K562 (cell line): ENCODE measurements at places on chromosomes 12 and 14. TPM values are rescaled to one million over a fixed set of nuclear protein-coding genes. Genes with fewer than 3 reads are reported as not detected.
A peak's percentile ranks its signal among the peaks of the same experiment; 100 is the strongest.

- no peak for DNase-seq
Measured at GRCh38 chr14:55610713-55611370, 30.8 kb downstream of the KTN1 start.

GRCh38 chr14:80605536-80605935 lies 336.0 kb downstream of the CEP128 start:
- no peak for DNase-seq

DNA sequence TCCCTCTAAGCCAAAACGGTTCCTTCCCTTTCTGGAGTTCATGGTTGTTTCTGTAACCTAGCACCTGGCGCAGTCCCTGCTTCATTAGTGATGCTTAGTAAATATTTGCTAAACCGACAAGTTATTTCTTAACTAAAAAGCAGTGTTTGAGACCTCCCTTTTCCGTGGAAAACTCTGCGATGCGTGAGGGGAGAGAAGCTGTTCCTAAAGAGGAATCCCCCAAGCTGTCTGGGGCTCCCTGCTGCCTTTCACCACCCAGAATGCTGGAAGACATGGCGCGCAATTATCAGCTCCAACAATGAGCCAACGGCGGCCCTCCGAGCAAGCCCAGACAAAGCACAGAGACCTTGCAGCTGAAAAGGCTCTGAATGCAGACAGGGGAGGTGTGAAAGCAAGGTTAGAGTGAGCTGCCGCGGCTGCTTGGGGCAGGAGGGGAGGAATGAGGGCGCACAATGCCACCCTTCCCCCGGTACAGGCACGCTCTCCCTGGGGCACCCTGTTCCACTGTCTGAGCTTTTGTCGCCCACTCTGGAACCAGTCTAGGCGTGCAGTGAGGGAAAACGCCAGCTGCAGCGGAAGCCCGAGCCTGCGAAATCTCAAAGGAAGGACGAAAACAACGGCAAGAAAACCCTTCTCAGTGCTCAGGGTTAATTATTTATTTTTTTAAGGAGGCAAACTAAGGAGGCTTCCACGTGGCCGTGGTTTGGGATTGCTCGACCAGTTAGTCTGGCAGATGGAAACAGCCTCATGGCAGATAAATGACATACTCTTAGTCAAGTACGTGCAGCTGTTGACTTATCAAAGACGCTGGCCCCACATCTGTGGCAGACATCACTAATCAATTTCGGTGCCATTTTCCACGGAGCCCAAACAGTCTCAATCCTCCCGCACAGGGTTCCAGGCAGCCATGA lies 66.3 kb downstream of the RBM19 start:
- DNase-seq, result no peak

DNA sequence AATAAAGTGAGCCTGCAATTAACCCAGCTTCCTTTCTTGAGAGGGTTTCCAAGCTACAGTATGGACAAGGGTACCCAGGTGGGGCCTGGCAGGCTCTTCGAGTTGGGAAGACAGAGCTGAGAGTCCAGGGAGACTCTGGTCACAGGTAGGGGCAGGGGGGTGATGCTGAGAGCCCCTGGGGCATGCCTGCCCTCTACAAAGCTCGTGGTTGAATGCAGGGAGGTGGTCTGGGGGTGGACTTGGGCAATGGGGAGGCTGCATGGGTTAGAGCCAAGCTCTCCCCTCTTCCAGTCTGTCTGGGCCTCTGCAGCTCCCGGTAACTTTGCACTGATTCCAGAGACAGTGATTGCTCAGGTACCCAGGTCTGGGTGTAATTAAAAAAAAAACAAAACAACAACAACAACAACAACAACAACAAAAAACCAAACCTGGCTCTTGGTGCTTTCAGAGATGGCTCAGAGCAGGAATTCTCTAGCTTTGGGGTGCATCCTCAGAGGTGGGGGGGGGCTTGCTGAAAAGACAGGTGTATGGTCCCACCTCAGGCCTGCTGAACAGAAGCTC lies 30.8 kb upstream of the PPP2R5C start:
- no peak for DNase-seq

DNA sequence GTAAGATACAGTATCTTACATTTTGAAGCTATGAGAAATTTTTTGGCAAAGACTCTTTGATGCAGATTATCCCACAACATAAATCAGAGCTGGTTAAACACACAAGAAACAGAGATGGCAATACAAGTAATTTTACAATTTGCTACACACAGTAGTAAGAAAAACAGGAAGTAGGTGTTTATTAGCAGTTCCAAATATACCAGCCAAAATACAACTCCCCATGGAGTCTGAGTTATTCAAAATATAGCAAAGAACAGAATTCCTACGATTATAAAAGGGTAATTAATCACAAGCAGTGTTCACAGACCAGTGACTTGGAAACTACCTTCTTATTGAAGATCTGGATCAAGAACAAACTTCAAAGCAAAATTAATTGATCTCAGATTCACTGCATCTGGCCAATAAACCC lies 83.9 kb downstream of the BMP4 start:
- no peak for DNase-seq

GRCh38 chr12:8887285-8887715 lies 27.0 kb upstream of the PHC1 start:
- peak; percentile 18 for DNase-seq

DNA sequence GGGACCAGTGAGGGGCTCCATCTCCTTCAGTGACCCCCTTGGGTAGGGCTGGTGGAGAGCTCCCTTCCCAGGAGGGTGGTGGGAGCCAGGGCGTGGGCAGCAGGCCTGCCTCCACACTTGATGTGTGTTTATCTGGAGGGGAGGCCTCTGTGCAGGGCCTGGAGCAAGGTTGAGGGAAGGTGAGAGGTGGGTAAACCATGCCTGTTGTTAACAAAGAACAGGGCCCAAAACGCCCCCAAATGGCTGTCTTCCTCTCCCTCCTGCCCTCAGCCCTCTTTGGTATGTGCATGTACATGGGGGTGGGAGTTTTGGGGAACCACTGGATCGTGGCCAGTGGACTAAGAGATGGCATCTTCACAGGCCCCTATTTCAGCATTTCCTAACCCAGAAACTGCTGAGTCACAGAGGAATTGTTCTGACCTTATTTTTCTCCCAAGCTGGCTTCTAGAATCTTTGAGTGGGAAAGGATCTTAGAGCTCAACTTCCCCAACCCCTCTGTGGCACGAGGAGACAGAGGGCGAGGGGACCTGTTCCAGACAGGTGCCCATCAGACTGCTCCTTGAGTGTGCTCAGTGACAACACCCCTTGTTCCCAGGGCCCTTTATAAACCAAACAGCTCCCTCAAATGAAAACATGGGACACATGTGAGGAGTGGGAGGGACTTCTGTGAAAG lies 3.6 kb downstream of the SLC48A1 start:
- DNase-seq, result no peak

DNA sequence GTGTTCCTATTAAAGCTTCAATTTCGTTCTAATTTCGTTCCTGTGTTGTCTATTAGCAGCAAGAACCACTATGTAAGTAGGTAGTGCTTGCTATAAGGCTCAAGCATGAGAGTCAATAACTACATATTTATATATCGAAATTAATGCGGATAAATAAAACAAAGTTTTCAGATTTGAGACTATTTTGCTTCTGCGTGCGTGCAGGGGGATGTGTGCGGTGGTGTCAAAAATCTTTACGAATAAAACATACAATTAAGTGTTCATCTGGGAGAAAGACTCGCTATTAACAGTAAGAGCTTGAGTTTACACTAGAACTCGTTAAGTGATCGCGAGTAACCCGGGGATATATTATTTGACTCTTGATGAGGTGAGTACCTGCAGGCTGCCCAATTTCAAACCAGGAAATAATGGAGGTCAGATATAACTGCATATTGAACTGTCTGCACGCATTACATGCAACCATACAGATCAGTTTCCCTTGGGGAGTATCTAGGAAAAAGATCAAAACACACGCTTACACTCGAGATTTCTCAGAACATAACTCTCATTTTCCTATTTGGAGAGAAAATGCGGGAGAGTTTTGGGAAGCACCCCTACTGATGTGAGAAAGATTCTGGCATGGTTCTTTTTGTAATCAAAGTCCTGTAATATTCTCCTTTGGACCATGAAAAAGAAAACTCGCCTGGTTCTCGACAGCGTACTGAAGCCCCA lies 813 bp downstream of the TWF1 start:
- DNase-seq, result peak; percentile 12

DNA sequence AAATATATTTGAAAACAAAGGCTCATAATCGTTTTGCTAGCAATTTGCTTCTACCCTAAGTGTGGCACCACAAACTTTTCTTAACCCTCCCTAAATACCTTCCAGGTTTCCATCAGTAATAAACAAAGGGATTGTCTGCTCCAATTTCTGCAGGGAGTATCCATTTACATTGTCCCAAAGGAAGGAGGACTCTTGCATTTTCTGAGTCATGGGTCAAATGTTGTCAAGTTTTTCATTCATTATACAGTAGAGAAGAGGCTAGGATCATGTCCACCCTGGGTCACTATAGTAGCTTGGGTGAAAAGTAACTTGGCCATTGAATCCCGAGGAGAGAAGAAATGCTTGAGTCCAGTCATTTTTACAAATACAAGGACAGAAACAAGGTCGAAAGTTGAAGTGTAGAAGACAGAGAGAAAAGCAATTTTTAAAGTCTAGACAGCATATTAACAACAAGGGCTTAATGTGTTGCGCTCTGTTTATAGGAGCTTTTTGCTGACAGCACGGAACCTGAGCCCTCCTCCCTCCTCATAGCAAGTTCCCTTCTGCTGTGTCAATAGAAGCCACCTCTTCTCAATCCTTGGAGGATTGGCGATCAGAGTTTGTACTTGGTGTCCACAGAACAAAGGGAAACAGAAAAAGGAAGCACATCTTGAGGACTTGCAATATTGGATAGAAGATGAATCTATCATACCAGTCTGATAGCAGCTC lies 53.1 kb downstream of the TMEM30B start:
- no peak for DNase-seq

DNA sequence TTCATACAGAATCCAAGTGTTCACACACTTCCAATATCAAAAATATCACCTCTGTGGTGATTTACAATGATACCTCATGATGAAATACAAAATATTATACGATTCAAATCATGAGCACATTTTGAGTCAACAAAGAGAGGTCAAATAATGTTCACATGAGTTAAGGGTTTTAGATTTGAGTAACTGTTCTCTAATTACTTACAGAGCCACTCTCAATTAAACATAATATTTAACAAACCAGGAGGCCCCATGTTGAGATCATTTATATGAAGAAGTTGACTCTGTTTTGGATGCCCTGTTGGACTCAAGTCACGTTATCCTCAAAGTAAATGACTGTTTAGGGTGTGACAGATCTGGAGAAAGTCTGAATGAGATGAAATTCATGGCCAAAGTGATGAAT lies 53.5 kb downstream of the NUAK1 start:
- DNase-seq, result no peak

- DNase-seq, result no peak
Measured at GRCh38 chr12:111369496-111370220, 763 bp upstream of the PHETA1 start.

GRCh38 chr12:129841251-129841650 lies 62.6 kb downstream of the TMEM132D start:
- DNase-seq, result no peak

- DNase-seq, result peak; percentile 87
Measured at GRCh38 chr12:119153477-119154434, 25.0 kb upstream of the HSPB8 start.

GRCh38 chr12:49644620-49644994 lies 21.2 kb downstream of the PRPF40B start:
- DNase-seq, result peak; percentile 89

DNA sequence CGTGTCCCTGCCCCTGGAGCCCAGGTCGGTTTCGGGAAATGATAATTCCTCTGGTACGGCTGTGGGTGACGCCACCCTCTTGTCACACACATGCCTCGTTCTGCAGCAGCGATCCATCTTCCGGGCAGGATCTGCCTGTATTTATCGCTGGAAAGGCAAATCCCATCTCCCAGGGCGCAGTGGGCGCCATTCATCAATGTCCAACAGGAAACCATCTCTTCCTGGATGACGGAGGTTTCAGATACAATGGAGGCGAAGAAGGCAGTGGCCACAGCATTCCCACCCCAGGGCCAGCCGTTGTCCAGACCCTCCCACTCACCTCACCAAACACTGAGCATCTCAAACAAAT lies 74.2 kb downstream of the NOC4L start:
- no peak for DNase-seq

GRCh38 chr12:104575442-104576186 lies 118.9 kb downstream of the CHST11 start:
- no peak for DNase-seq

- no peak for DNase-seq
Measured at GRCh38 chr12:53230108-53230845, 1.7 kb downstream of the RARG start.

DNA sequence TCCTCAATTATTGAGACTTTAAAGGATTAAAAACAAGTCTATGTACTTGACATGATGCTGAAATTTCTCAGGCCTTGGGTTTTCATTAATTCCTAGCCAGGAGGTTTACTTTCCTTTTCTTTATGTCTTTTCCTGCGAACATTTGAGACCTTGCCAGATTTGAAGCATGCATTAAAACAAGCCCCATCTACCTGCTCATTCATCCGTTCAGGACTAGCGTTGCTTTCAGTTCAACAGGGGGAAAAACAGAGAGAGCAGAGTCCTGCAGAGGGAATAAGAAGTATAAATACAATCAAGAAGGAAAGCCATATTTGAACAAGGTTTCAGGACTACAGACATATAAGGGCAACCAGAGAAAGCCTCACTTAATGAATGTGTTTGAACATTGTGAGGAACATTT lies 542.4 kb downstream of the DIO2 start:
- no peak for DNase-seq

DNA sequence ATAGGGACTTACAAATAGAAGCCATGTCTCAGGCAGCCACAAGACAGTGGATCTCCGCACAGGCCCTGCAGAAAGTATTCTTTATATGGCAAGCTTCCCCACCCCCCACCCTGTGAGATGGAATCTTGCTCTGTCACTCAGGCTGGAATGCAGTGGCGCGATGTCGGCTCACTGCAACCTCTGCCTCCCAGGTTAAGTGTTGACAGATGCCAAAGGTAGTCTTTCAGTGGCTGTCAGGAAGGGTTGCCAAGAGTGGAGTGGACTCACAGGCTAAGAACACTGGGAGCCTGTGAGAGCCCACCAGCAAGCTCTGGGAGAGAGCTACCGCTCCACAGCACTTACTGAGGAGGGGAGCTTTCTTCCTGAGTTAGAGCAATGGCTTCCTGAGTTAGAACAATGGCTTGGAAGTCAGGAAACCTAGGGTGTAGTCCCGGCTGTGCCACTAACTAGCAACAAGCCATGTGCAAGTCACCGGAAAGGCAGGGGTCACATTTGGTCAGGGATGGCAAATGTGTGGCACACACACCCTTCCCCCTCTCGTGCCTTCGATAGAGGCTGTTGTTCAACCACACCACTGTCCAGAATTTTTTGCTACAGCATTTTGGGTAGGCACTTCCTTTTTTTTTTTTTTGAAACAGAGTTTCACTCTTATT lies 2.6 kb downstream of the RNASE1 start:
- DNase-seq, result peak; percentile 70

- DNase-seq, result no peak
Measured at GRCh38 chr14:57749267-57749666, 116.6 kb downstream of the SLC35F4 start.

- DNase-seq, result no peak
Measured at GRCh38 chr12:3935078-3935477, 61.9 kb upstream of the PARP11 start.

SMIM41 gene
- total RNA-seq, result not detected in 2 replicates

AGAP2 gene
- 0.31 and 0.60 TPM in 2 replicates for total RNA-seq

TMEM132C gene
- total RNA-seq, result not detected in 2 replicates

ZC2HC1C gene
- total RNA-seq, result 4.7 and 6.3 TPM in 2 replicates

MDM1 gene
- 9.1 and 11.3 TPM in 2 replicates for total RNA-seq
